ENCODE measurements at places on chromosomes 5 and 9.

GRCh38 chr5:118224546-118224945, 763.8 kb downstream of the DTWD2 start:
- no peak for DNase-seq

- no peak for DNase-seq
Measured at GRCh38 chr9:79123415-79123814, 448.4 kb upstream of the TLE4 start.

GRCh38 chr9:21967169-21967568, 27.0 kb downstream of the CDKN2A start:
- no peak for DNase-seq

DNA sequence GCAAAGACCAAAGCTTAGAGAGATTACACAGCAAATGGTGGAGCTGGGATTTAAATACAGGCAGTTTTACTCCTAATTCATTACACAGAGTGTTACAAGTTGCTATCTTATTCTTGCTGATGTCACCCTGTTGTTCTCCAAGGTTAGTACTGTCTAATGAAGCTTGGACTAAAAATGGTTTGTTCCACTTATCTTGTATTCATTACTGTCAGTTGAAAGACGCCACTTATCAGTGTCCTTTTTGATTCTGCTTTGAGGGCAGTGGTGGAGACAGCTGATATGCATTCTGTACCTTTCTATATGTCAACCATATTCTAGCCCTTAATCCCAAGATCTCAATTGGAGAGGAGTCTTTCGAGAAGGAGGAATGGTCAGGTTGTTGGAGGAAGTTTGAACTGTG, 14.0 kb upstream of the DENND4C start:
- no peak for DNase-seq

DNA sequence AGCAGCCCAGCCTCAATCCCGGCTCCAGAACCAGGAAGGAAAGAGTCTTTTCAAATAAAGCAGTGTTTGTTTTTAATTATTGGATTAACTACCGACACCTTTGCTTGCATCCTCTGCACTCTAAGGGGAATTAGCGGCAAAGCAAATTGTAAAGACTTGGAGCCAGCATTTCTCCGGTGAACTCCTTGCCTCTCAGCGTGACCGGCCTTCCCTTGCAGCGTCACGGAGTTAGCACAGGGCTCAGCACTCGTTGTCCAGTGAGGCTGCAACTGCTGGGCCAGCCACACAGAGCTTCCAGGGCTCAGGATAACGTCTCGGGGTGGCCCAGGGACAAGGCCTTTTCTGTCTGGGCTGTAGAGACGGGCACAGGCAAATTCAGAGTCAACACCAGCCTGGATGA, 180.6 kb downstream of the OLFM1 start:
- no peak for DNase-seq

- no peak for DNase-seq
Measured at GRCh38 chr5:114448481-114448880, 86.6 kb downstream of the KCNN2 start.

DNA sequence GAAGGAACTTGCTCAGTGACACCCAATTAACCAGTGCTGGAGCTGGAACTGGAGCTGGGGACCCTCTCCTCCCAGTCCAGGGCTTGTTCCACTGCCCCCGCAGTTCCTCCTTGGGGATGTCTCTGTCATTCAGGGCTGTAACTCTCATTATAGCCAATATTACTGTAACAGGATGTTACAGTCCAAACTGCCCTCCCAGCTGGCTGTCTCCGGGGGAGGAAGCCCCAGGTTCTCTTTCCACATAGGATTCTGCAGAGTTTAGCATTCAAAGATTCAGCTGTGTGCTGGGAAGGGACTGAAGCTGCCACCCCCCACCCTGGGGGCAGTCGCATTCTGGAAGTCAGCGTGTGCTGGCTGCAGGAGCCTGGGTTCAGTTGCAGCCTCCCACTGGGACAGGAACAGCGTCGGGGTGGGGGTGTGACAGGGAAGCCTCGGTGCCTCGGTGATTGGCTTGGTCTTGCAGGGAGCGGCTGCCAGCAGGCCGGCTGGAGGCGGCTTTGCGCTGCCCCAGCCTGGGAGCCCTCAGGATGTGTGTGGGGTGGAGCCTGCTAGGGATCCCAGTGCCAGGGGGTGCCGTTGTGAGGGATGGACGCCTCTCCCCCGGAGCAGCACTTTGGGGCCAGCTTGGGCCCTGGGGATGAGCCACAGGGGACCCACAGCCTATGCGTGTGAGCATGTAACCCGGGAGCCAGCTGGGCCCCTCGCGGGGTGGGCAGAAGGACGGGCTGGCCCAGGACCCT, 101.1 kb downstream of the RGS3 start:
- DNase-seq = peak; percentile 92

DNA sequence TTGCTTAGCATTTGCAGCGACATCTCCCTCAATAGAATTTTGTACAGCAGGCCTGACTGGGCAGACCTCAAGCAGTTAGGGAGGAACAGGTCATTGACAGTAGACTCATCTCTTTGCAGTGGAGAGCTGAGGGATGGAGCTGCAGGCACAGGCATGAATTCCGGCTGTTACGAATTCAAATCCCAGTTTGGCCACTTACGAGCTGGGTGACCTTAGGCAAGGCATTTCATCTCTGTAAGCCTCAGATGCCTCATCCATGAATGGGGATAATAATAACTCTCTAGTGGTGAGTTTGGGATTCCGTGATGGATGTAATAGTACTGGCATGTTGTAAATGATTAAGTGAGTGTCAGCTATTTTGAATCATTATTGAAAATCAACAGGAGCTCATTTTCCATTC, 195.3 kb downstream of the SEMA6A start:
- DNase-seq = no peak

DNA sequence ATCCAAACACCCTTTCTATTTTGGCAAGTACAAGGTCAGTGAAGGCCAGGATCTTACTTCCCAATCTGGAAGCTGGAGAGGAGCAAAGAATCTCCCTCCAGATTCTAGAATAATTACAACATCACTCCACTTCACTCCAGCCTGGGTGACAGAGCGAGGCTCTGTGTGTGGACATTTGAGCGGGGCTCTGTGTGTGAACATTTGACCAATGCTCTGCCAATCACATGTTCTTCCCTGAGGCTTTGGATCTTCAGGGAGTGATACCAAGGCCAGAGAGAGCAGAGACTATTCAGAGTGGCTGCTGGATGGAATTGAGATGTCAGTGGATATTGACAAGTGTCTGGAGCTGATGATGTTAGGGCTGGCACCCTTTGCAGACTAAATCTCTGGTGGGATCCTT, 24.7 kb upstream of the ANKRD34B start:
- no peak for DNase-seq

DNA sequence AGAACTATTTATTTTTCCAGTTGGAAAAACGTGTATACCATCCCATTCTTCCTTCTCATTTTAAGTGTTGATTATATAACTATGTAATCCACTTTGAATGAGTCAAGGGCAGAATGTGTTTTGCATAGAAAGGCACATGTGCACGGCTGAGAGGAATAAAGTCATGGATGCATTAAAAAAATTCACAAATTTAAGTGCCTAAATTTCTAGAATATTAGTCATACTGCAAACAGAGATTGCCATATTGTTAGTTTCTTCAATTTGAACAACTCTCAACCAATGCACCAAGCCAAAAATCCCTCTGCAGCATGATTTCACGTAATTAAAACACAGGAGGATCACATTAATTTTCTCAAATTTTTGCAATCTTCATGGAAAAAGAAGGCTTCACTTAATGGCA, 166.3 kb downstream of the MPDZ start:
- no peak for DNase-seq

DNA sequence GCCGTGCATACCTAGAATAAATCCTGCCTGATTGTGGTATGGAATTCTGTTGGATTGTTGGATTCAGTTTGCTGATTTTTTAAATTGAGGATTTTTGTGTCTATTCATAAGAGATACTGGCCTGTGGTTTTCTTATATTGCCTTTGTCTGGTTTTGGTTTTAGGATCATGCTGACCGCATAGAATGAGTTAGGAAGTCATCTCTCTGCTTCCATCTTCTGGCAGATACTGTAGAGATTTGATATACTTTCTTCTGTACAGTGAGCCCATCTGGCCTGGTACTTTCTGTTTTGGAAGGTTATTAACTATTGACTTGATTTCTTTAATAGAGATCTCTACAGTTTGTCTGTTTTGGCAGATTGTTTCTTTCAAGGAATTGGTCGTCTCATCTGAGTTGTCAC, 14.7 kb downstream of the CEP72 start:
- DNase-seq = no peak

DNA sequence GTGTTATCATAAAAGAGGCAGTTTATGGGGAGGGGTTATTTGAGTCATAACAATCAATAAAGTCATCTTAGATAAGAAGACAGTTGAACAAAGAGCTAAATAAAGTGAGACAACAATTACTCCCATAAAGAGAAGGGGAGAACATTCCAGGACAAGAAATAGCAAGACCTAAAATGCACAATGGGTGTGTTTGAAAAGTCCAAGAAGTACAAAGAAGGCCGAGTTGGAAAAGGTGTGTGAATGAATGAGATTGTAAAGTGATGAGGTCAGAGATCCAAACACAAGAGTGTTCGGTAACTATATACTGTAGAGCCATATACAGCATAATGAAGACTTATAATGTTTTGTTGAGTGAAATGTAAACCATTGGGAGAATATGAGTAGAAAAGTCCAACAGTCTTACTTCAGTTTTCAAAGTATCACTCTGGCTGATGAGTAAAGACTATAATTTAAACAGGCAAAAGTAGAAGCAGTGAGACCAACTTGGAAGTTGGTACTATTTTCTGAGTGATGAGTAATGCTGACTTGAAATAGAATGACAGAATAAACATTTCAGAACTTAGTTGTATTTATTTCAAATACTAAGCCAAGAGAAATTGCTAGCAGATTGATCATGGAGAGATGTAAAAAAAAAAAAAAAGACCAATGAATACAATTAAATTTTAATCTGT, 868.7 kb upstream of the CDH9 start:
- DNase-seq = no peak

All from coronary artery (tissue), 2 donors.